Endodermal cell (in vitro differentiated cells): ENCODE measurements at places on chromosomes 6 and 20.

DNA sequence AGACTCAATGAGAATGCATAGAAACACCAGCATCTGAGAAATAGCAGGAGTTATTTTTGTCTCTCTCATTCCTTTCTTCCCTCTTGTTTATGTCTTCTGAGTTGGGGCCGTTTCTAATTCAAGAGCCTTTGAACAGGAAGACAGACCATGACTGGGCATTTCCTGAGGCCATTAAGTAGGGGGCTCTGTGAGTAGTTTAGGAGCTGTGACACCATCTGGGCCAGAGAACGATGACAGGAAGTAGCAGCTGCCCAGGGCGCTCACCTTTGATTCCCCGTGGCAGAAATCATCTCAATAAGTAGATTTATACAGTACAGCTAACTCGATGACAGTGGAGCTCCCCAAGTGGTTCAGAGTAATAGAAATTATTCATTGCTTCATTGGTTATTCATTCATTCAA, 298.4 kb upstream of the PLN start:
- no peak for DNase-seq

- DNase-seq: no peak
These were observed 2.9 kb upstream of the COL21A1 start for GRCh38 chr6:56250266-56250665.

DNA sequence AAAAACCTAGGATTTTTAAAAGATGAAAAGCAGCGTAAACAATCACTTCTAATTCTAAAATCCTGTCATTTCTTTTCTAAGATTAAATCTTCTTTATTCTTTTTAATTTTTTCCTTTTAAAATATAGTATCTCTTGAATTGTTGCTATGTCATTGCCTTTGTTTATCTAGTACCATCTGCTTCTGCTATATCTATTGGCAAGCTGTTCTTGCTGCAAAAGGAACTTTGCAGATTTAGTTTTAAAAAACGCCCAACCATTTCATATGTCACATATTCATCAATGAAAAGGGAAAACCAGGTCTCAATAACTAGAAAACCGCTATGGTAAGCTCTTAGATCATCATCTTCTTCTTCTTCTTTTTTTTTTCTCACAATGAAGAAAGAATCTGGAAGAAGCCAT, 11.5 kb upstream of the EEF1A1 start:
- no peak for DNase-seq

DNA sequence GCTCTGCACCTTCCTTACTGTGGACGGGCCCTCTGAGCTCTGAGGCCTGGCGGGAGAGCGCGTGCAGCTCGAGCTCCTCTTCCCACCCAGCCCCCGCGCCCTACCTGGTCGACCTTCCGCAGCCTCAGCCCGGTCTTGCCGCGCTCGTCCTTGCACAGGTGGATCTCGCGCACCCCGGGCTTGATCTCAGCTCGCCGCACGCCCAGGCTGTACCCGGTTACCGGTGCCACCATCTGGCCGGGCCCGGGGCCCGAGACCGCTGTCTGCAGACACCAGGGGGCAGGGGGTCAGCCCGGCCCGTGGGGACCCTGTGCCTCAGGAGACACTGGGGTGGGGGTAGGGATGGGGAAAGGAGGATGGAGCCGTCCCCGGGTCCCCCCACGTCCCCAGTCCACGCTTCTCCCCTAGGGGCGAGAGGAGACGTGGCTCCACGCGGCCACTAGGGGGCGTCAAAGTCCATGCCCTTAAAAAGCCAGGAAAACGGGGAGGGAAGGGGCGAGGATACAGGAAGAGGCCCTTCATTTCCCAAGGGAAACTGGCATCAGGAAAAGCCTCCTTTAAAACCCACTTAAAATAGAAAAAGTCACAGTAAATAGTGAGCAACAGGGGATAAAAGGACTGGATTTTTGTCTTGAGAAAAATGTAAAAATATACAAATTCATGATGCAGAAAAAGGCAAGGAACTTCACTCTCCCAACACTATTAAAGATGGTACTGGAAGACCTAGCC, 15.5 kb downstream of the SDCBP2 start:
- peak; percentile 91 for DNase-seq

GRCh38 chr6:39243809-39244208, 14.5 kb upstream of the KCNK5 start:
- DNase-seq: no peak

DNA sequence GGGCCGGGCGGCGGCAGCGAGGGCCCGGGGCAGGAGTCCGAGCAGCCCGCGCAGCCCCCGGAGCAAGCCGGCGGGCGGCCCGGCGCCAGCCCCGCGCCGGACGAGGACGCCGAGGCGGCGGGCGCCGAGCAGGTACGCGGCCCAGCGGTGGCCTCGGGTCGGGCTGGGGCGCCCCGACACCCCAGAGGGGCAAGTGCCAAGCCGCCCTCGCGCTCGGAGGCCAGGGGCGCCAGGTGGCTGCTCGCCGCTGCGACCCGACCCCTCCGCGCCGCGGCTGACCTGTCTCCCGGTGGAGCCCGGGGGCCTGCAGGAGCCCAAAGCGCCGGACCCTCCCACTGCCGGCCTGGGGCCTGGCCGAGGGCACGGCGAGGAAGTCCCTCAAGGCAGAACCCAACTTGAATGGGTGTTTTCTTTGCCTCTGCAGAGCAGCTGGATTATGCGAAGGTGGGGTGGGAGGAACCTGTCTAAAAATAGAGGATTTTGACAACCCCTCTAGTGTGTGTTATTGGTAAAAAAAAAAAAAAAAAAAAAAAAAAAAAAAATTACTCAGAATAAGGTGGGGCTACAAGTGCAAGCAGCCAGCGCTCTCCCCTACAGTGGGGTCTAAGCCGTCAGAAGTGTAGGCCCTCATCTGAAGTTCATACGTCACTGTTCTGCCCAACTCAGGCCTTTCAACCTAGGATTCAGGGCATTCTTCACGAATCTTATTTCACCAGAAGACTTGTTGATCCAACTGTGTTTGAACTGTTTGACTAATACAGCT, 609 bp downstream of the OGFRL1 start:
- peak; percentile 76 for DNase-seq

DNA sequence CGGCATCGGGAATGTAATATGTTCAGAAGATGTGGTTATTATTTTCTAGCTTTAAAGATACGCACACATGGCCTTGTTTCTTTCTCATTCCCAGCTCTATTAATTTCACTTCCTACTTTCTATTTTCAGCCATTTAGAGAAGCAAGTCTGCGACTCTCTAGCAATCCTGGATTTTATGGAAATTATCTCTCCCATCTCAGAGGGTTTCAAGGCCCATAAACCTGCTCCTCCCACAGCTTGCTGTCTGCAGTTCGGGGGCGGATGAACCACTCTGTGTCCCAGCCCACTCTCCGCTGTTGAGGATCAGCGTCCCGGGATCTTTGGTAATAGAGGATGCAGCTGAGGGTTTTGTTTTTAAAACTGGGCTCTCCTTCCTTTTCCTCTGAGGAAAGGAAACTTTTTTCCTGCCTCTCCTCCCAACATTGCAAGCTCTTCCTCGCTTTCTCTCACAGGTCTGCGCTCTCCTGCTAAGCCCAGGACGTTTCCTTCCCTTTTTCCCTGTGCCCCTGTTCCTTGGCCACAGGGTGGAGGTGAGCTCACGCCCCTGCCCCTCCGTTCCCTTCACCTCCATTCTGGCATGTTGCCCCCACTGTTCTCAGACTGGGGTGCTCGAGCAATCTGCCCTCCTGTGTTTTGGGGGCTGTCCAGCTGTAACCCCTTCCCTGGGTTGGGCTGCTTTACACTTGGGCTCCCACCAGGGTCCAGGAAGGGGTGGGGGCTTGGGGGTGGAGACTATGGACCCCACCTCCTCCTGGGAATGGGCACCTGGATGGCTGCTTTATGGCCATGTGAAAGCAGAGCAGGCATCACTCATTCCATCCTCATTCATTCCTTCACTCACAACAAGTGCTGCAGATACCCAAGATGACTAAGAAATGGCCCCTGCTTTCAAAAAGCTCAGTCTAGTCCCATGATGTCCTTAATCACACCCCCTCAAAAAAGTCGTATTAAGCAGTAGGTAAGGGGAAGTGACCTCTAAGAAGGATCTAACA, 54.9 kb downstream of the ZBTB9 start:
- peak; percentile 63 for DNase-seq

- no peak for DNase-seq
These were observed 101.1 kb downstream of the DLGAP4 start for GRCh38 chr20:36407199-36407733.

- no peak for DNase-seq
These were observed 49.2 kb upstream of the MAP7 start for GRCh38 chr6:136599329-136600011.

DNA sequence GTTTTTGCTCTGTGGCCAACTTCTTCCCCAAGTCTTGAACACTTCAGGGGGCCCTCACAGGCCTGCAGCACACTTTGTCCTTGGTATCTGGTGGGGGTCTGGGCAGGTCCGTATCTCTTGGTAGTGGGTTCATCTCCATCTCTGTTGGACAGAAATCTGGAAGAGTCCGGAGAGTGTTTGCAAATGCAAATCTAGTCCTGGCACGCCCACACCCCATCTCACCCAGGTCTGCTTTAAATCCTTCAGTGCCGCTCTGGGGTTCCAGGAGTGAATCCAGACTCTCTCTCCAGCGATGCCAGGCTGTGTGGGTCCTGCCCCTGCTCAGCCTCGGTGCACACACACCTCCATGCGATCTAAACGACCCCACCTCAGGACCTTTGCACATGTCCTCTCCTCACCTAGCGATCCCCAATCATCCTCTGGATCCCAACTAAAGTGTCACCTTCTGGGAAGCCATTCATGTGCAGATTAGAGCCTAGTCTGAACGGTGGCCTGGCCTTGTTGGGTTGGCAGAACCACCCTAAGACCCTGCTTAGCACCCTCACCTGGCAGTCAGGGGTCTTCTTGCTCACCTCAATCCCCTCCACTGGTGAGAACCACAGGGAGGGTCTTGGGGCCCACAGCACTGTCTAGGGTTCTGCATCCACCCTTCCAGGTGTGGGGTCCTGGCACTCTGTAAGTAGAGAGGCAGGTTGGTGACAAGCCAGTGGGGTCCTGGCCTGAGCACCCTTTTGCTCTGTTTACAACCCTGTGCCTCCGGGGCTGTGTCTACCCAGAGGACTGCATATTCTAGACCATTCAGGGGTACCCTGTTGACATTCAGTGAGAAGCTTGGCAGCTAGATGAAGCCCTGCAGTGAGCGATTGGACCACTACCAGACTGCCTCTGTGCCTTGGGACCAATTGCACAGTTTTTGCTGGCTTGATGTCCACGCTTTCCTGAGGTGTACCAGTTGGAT, 100.8 kb downstream of the SYCP2 start:
- no peak for DNase-seq

GRCh38 chr20:24357177-24357576, 112.3 kb upstream of the SYNDIG1 start:
- DNase-seq: no peak

DNA sequence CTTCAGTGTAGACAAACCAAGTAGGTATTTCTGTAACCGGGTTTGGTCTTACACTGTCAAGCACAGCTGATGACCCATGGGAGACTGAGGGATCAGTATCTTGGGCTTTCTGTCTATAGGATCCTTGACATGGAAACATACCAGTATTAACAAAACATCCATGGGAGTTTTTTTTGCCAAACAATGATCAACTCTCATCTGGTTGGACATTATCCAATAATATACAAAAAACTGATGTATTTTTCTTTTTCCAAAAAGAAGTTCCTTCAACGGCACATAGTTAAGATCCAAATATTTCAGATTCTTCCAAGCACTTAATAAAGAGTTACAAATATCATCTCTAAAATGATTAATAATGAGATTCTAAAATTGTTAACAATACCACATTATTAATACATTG, 459.9 kb downstream of the PRKN start:
- no peak for DNase-seq

GRCh38 chr6:124495665-124496190, 466.5 kb upstream of the RNF217 start:
- DNase-seq: no peak

DNA sequence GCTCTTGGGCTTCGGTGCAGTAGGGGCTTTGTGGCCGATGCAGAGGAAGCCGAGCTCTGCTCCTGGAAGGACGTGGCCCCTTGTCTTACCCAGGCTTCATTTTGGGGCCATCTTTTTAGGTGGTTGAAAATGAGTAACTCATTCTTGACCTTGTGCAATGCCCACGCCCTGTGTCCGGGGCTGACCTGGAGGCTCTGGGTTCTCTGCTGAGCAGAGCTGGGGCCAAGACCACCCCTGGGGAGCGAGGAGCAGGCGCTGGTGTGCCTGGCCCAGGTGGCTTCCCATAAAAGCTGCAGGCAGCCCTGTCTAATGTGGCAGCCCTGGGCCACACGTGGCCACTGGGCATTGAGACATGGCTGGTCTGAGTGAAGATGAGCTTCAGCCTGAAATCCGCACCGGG, 25.7 kb downstream of the NTSR1 start:
- no peak for DNase-seq

DNA sequence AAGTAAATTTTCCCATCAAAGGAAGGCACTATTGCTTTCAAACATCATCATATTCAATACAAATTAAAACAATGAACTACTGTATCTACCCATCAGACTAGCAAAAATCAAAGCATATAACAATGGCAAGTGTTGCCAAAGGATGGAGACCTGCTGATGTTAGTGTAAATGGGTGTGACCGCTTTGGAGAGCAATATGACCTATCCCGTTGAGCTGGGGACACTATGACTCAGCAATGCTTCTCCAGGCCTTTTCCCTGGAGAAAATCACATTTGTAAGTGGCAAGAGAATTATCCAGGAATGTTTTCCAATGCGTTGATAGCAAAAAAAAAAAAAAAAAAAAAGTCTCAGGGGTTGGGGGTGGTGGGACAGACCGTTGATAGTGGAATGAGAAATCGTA, 46.1 kb downstream of the PHACTR3 start:
- no peak for DNase-seq

GRCh38 chr20:35311409-35311808, 19.2 kb upstream of the FAM83C start:
- no peak for DNase-seq

- no peak for DNase-seq
These were observed 289.6 kb downstream of the RIMS1 start for GRCh38 chr6:72175916-72176315.

DNA sequence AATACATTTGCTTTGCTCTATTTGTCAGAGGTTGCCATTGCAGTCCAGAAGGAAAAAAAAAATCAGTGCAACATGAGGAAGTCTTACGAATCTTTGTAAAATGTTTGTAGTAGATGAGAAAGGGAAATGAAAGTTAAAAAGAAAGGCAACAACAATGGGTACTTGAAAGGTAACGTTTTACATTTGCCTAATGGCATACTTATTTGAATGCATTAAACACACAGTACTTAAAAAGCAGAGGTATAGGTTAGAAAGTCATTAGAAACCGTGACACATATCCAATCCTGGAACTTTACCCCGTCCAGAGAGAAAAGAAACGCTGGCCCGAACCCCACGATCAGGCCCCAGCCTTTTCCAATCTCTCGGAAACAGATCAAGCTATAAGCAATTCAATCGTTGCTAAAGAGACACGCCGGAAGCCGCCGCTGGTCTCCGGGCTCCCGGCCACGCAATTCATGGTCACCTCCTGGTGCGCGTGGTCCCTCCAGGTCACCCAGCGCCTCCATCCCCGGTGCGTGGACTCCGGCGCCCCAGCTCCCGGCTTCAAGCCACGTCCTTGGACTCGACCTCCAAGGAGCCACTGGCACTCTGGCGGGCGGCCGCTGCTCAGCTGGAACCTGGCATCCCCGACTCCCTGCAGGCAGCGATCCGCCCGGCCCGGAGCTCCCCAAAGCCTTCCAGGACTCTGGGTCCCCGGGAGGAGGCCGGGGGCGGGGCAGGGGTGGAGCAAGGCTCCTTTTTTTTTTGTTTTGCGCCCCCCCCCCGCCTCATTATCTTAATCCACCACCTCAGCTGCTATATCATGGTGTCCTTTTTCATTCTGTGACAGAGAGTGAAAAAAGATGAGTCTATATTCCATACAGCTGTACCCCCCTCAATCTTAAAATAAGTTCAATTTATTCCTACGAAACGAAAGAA, at the start of gene SLC18B1:
TSS of gene SLC18B1 (minus strand) at position 687 of the 918 bp plus-strand sequence. CDS start at position 506, 181 bp downstream.
- DNase-seq: peak; percentile 87

- DNase-seq: no peak
These were observed 306.4 kb upstream of the CITED2 start for GRCh38 chr6:139680819-139681218.

GRCh38 chr6:268394-268935, 23.8 kb upstream of the DUSP22 start:
- DNase-seq: no peak
